ENCODE measurements at places on chromosomes 5 and 9. TPM values are rescaled to one million over a fixed set of nuclear protein-coding genes. Genes with fewer than 3 reads are reported as not detected.
A peak's percentile ranks its signal among the peaks of the same experiment; 100 is the strongest.

IL33 gene
- 152 TPM for total RNA-seq

CCL27 gene
- total RNA-seq, result not detected

TSSK1B gene
- total RNA-seq, result not detected

SH3PXD2B gene
- 30.6 TPM for total RNA-seq

AFAP1L1 gene
- 26.4 TPM for total RNA-seq

GRIA1 gene
- 0.37 TPM for total RNA-seq

SH3TC2 gene
- 0.29 TPM for total RNA-seq

IL7R gene
- 5.4 TPM for total RNA-seq

IL3 gene
- total RNA-seq, result not detected

STING1 gene
- total RNA-seq, result 16.9 TPM

DNA sequence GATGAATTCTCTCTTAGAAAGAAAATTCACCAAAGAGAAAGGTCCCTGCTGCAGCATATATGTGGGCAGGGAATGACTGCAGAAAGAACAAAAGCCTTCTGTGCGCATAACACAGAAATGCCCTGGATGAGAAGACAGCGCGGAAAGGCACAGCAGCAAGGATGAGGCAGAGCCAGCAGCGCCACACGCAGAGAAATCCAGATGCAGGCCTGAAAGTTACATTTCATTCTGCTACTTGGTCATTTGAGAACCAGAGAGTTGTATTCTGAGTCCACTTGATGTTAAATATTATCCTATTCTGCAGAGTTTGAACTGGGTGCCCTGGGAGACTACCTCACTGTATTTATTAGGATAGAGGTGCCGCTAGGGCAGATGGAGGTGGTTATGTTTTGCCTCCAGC lies 68.5 kb downstream of the GLDC start:
- DNase-seq, result no peak

DNA sequence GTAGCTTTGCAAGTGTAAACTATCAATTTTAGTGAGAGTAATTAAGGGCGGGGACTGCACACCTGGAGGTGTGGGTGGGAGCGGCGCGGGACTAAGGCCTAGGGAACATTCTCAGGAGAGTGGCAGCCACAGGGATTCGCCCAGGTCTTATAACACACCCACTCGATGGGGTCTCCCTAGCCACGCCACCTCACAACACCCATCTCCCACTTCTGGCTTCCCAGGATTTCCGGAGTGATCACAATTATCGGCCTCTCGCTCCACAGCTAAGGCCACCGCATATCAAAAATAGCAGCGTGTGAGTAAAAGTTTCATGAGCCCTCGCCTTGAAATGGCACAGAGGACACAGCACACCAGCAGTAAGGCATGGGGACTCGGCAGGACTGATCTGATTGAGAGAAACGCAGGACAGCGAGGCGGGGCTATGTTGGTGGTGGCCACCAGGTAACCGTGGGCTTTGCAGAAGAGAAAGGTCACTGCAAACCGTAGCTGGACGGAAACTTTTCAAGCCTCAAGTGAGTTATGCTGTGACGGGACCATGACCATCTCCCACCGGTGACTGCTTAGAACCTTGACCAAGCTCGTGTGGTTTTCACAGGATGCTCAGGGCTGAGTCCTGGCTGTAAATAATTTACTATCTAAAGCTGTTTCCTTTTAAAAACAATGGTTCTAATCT lies 1.1 kb upstream of the LPAR1 start:
- DNase-seq, result no peak

DNA sequence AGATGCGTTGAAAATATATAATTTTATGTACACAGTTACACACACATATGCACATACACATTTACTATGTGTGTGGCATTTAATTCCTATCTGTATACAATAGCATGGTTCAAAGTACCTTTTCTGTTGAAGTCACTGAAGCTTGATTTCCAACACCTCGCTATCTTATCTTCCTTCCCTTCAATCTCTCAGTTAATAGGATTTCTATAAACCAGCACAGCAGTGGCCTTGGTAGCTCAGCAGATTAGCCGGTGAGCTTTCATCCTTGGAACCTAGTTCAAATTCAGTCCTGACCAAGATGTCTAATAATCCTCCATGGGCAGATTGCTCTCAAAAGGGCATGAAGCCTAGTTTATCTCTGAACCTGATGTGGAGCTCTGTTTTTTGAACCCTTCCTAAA lies 2389.5 kb downstream of the MAT2B start:
- no peak for DNase-seq

GRCh38 chr5:84433461-84433860 lies 48.8 kb upstream of the EDIL3 start:
- DNase-seq, result no peak

DNA sequence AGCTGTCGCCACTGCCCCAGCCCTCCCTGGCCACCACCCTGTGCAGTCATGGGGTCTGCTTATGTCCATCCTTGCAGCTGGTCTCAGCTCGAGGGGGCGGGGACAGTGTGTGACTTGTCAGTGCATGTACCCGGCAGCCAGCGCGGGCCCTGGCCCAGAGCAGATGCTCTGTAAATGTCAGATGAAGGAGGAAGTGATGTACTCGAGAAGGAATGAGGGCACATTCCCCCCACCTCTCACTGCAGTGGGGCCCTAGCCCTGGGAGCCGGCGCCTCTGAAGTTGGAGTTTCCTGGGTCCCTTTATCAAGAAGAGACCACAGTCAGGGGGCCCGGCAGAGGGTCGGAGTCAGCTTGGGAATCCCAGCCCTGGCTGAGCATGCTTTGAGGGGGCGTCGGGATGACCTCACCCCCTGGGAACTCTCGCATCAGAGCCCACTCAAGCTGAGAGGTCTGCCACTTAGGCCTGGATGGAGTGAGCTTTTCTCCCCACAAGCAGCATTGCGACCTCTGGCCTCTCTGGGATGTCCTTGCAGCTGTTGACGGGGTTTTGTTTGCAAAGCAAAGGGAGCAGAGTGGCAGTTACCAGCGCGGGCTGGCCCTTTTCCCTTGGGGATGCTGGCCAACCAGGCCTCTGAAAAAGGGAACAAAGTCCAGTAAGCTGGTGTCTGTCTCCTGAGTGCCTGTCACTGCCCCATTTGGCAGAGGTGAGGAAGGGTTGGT lies 19.0 kb downstream of the NEURL1B start:
- DNase-seq, result peak; percentile 85

DNA sequence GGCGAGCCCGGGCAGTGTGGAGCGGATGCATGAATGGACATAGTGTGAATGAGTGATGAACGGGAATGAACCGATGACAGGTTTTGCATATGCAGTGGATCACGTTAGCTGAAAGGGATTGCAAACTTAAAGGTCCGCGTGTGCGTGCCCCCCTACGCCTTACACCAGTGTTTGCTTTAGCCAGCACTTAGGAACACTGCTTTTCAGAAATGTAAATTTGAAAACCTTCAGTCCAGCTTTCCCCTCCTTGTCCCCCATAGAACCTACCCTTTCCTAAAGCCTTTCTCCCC lies 692 bp downstream of the PSAT1 start:
- DNase-seq, result no peak

DNA sequence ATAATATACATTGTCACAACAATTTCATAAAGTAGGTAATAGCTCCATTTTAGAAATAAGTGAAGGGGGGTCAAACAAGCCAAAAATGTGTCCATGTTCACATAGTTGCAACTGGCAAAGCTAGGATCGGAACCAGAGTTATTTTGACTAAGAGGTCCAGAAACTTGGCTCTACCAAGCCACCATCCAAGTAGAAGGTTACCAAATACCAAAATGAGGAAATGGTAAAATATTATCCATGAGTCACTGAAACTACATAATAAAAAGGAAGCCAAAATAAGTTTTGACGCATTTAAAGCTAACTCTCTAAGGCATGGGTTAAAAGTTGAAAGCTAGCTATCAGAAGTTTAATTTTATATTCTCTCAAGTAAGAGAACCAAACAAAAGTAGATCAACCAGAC lies 886.9 kb upstream of the DMAC1 start:
- no peak for DNase-seq

GRCh38 chr9:135580664-135581380 lies 19.3 kb downstream of the PAEP start:
- DNase-seq, result no peak

DNA sequence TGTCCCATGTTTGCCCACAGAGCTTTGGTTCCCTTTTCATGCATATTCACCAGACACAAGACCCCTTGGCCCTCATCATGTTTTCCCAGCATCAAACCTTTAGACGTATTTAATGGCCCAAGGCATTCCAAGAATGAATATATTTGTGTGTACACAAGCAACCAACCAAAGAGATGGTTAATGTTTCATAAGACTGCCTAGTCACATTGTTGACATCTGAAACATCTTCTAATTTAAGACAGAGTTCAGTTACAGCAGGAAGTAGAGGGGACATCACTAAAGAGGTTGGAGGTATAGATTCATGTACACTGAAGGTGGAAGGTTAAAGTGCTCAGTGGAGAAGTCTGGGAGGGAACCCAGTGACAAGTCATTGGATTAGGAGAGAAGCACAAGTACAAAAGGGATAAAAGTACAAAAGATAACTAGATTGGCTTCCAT lies 49.1 kb downstream of the SUSD1 start:
- no peak for DNase-seq

DNA sequence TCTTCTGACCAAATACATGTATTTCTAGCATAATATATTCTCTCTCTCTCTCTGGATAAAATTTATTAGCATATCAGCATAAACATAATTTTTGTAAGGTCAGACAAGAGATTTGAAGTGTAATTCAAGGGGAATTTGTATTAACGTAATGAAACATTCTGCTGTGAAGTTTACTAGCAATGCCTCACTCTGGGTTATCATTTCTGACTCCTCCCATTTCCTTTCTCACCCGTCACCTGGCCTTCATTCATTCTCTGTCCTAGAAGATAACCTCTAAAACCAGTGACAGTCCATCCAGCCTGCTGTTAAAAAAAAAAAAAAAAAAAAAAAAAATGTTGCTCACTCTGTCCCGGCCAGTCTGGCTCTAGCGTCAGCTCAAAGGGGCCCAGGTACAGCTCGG lies 27.1 kb downstream of the GRAMD2B start:
- DNase-seq, result no peak

- DNase-seq, result no peak
These were observed 21.3 kb downstream of the GPX3 start for GRCh38 chr5:151041577-151042268.

- DNase-seq, result no peak
These were observed 179.7 kb upstream of the ADAMTSL1 start for GRCh38 chr9:18294229-18294628.

GRCh38 chr5:1672396-1672795 lies 127.2 kb downstream of the MRPL36 start:
- no peak for DNase-seq

DNA sequence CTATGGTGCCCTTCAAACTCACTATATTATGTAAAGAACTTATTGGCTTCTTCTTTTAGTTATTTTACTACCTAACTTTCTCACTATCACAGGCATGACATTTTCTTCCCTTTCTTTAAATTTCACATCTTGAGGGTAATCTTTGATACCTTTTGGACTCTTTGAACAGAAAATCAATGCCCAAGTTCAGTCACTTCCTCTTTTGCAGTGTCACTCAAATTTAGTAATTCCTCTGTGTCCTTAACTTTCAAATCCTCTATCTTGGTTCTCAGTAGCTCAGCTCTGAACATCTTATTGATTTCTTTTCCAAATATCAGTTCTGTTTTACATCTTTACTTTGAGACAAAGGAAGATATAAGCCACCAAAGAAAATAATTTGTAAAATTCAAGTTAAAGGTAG lies 25.5 kb downstream of the CNTLN start:
- DNase-seq, result no peak

DNA sequence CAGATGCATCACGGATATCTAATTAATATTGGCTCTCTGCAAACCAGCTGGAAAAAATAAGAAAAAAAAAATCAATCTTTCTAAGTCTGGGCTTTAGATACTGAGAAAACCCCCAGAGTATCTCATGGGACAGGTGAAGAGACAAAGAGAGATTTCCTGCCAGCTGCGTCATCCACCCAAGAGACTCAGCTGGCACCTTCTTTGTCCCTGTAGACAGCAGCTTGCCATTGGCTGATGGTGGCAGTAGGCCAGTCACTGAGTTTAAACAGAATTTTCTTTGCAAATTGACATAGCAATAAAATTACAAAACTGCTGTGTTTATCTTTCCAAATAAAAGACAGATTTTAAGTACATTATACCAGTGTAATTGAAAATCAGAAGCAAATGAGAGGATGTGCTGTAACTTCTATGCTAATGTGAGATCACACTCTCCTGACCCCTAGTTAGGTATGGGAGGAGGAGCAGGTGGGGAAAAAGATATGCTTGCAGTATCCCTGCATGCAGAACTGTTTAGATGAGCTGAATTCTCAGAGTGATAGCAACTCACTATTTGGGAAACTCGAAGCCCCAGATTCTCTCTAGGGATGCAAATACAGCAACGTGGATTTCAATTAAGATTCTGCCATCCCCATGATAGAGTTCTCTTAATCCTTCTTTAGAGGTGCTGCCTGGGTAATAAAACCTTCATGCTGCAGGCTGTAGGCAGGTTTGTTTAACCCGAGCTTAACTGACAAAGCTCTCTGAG lies 72.2 kb downstream of the NMUR2 start:
- no peak for DNase-seq

- no peak for DNase-seq
These were observed 617.8 kb upstream of the DMAC1 start for GRCh38 chr9:8417341-8417740.

DNA sequence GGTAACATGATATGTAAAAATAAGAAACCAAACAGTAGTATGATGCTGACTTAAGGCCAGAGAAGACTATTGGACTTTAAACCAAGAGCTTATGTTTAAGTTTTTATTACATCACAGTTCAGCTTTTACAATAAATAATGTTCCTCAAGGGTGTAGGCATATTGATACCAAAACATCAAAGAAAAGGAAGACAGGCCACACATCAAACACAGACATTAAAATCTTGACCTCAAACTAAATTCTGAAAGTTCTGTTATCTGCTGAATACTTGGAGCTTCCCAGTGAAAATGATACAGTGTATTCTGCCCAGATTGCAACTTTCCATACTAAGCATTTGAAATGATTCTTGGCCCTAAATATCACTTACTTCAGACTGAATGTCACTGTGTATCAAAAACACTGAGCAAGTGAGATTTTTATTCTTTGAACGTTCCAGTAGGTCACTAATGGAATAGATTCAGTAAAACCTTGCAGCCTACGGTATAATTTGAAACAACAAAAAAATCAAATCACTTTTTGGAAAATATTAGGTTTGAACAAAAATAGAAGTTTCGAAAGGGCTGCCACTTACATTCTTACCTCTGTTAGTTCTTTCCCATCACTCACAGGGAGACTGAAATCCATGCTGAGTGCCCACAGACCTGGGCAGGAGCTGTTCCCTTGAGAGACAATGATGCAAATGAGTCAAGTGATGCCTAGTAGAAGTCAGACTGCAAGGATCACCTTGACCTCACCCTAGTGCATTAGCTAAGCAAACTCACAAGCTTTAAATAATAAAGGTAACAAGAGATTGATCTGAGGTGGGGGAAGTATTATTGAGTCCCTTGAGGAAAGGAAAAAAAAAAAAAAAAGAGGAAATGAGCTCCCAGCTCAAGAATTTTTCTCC lies 2.5 kb downstream of the LPAR1 start:
- no peak for DNase-seq

All from uterus (tissue), 4 donors.